Stimulated activated CD8-positive, alpha-beta memory T cell treated with anti-CD3 and anti-CD28 coated beads, Interleukin-12 subunit alpha, Interleukin-12 subunit beta, amount 100 ng/mL, for 1 hour (primary cell): ENCODE measurements at places on chromosomes 4 and X.

- DNase-seq = no peak
Observed at GRCh38 chr4:149194061-149194460, 621.6 kb downstream of the IQCM start.

DNA sequence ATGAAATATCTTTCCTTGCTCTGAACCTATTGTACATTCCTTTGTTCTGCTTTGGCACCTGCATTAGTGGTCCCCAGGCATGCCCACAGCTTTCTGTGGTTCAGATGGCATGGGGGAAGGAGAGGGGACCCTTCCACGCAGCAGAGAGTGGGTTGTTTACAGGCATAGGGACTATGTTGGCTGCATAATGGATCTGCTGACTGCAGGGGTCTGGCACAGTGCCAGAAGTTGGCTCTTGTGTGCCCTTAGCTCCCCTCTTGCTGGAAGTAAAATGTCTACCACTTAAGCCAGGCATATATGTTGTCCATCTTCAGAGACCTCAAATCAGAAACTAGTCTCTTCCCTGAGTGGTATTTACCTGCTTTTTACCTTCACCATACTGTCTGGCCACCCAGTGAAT, 651.9 kb upstream of the PCDH7 start:
- no peak for DNase-seq

GRCh38 chr4:23023121-23023520, 330.4 kb downstream of the GBA3 start:
- DNase-seq = no peak

DNA sequence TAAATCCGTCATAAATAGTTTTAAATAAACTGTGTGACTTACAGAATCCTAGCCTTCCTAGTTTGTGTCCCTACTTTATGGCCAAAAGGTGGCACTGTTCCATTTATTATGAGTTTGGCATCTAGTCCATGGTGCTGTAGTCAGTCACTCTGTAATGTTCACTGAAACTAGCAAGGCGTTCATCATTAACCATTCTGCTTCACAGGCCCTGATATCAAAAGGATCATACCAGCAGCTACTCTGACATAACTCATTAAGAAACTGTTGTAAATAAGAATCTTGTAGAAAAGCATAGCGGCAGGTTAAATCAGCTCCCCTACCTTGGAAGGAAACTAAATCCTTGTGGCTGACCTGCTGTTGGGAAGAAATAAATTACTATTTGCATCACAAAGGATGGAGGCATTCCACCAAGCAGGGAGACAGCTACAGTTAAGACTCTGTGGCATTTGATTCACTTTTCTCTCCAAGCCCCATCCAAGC, 919.6 kb upstream of the DIAPH2 start:
- no peak for DNase-seq

DNA sequence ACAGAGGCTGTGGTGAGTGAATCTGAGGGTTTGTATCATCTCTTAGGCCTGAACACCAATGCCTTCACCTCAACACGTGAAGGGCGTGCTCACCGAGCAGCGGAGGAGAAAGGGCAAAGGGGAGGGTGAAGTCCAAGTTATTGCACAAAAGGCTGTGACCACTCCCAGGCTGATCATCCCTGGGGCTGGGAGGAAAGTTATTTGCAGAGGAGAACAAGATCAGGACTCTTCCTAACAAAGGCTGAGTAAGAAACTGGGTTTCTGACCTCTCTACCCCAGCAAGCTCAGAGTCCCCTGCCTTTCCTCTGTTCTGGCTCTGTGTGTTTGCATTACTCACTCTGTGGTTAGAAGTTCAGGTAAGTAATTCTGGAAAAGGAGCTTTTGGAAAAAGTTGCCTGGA, 366.3 kb upstream of the CXorf51A start:
- DNase-seq = no peak

- no peak for DNase-seq
Observed at GRCh38 chrX:57647020-57647419, 33.0 kb downstream of the NLRP2B start.

GRCh38 chrX:110391086-110391485, 32.4 kb downstream of the RTL9 start:
- no peak for DNase-seq

GRCh38 chr4:40379248-40379647, 44.1 kb downstream of the CHRNA9 start:
- no peak for DNase-seq

- no peak for DNase-seq
Observed at GRCh38 chr4:141328560-141329173, 108.0 kb downstream of the ZNF330 start.

DNA sequence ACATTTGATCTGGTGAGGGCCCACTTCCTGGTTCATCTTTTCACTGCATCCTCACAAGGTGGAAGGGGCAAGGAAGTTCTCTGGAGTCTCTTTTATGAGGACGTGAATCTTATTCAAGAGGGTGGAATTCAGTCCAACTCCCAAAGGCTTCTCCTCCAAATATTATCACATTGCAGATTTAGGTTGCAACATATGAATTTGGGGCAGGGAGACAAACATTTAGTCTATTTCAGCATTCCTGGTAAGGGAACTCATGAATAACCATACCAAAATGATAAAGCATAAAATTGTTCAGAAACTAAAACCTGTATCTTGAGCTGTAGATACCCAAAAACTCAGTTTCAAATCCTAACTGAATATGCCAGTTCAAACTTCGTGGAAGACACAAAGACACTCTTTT, 246.8 kb downstream of the QDPR start:
- no peak for DNase-seq

DNA sequence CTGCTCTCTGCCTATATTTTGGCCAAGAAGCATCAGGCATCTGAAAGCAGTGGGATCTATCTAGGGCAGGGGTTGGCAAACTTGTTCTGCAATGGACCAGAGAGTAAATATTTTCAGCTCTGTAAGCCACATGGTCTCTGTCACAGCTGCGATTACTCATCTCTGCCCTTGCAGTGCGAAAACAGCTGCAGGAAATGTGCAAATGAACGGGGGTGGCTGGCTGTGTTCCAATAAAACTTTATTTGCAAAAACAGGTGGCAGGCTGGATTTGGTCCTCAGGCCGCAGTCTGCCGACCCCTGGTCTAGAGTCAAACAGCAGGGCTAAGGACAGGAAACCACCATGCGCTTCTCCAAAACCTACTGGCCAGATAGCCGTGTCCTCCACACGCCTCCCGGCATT, 48.6 kb downstream of the ACOX3 start:
- no peak for DNase-seq

DNA sequence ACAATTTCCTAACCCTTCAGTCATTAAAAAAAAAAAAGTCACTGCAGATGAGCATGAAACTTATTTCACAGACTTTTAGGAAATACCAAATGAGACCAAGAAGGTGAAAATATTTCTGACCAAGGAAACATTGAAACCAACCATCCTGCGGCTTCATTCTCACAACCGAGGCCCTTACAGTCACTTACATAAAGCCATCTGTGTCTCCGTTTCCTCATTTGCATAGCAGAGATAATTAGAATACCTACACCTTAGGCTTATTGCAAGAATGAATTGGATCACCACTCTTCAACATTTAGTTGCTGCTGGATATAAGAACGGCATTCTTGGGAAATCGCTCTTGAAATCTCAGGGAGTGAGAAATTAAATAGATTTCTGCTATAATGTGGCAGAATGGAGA, 356.2 kb downstream of the HS3ST1 start:
- DNase-seq = no peak

- no peak for DNase-seq
Observed at GRCh38 chrX:54178100-54178940, 4.7 kb downstream of the FAM120C start.

GRCh38 chr4:173801876-173802661, 272.0 kb upstream of the HAND2 start:
- DNase-seq = no peak

GRCh38 chr4:628311-628741, 3.0 kb downstream of the PDE6B start:
- no peak for DNase-seq

GRCh38 chrX:110228453-110228852, 89.4 kb downstream of the AMMECR1 start:
- no peak for DNase-seq

DNA sequence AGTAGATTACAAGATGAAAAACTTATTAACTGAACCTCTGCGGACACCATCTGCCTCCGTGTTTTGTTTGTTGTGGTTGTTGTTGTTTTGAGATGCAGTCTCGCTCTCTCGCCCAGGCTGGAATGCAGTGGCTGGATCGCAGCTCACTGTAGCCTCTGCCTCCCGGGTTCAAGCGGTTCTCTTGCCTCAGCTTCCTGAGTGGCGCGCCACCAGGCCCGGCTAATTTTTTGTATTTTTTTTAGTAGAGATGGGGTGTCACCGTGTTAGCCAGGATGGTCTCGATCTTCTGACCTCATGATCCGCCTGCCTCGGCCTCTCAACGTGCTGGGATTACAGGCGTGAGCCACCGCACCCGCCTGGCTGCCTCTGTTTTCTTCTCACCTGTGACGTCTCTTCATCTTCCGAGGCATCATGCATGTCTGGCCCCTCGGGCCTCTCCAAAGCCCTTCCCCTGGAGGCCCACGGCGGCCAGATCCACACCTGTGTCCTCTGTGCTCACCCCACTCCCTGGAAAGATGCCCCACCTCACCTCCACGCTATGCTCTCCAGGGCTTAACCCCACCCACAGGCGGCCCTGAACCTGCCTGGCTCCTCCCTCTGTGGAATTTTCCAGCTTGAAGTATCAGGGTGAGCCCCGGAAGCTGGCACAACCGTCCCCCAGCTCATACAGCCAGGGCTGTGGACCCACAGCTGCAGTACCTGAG, 77.0 kb upstream of the MXD4 start:
- no peak for DNase-seq

GRCh38 chrX:18887177-18887824, 96.6 kb downstream of the PHKA2 start:
- no peak for DNase-seq

GRCh38 chrX:71650333-71650969, 16.9 kb upstream of the LOC101059915 start:
- no peak for DNase-seq

GRCh38 chrX:153475271-153475670, 4.9 kb upstream of the HAUS7 start:
- DNase-seq = no peak

- DNase-seq = no peak
Observed at GRCh38 chr4:20264688-20265087, 13.0 kb downstream of the SLIT2 start.

GRCh38 chr4:153010146-153010545, 74.0 kb downstream of the FHDC1 start:
- no peak for DNase-seq

- no peak for DNase-seq
Observed at GRCh38 chr4:142064181-142064580, 427.8 kb downstream of the IL15 start.

DNA sequence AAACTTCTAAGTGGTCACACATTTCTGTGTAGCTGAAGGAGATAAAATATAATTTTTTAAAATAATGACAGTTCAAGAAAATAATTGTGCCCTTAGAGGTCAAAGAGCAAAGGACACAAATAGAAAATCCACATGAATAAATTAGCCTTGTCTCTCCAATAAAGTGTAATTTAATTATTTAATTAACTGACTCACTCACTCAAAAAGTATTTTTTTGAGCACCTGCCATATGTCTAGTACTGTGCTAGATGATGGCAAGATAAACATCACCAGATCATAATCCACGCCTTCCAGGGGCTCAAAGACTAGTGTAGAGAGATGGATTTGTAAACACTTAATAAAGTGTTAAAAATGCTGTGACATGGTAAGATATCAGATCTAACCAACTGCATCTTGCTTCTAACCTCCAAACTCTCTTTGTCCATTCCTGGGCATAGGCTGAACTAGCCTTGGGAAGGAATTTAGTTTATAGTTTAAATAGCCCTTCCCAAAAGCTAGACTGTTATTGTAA, 112.5 kb downstream of the SCLT1 start:
- DNase-seq = no peak

DNA sequence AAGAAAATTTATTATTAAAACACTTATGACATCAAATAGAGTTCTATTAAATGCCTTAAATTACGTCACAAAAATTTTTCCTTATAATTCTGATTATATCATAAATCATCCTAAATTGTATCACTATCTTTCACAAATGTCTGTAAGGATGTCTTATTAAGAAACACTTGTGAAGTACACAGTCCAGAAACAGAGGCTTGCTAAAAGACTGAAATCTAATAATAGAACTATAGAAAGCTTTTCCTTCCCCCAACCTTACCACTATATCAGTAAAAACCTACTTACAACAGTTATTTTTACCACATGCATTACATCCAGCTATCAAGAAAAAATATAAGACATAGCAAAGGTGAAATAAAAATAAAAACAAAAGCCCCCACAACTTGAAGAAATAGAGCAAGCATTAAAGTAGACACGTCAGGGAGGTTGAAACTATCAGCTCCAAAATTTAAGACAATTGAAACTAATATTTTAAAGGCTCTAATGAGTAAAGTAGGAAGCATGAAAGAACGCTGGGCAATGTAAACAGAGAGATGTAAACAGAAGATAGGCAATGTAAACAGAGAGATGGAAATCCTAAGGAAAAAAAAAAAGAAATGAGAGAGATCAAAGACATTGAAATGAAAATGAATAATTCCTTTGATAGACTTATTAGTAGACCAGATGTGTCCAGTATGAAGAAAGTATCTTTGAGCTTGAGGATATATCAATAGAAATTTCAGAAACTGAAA, 94.9 kb upstream of the TECRL start:
- no peak for DNase-seq

DNA sequence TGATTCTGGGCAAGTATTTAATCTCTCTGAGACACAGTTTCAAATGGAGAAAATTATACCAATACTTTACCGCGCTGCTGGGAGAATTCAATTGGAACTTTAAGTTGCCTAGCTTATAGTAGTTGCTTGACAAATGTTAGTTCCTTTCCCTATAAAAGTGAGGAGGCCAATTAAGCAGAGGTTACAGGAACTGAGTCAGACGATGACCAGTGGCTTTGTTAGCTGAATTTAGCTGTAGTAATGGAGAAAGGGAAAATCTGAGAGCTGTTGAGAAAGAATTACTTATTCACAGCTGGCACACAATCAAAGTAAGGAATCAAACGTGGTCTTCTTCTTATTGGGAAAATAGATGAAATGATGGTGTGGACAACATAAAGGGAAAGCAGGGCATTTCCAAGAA, 29.6 kb downstream of the SMARCA1 start:
- no peak for DNase-seq

GRCh38 chr4:4575284-4576211, 33.7 kb upstream of the STX18 start:
- peak; percentile 27 for DNase-seq

DNA sequence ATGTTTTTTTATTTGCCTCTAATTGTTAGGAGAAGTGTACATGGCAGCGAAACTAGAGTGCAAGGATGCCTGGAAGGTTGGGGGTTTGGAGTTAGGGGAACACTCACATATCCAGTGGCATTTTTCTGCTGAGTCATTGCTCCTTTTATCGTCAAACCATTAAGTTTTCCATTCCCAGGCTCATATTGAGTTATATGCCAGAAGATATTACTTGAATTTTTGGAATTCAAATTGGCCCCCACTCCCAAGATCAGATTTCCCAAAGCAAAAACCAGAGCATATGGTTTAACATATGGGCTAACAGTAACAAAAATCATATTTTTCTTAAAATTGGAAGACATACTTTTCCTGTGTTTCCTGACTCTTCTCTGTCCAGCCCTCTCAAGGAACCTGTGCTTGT, 152.7 kb downstream of the FSTL5 start:
- DNase-seq = no peak
